ENCODE measurements at places on chromosomes 7 and 10. TPM values are rescaled to one million over a fixed set of nuclear protein-coding genes. Genes with fewer than 3 reads are reported as not detected.

VGF gene
- total RNA-seq, result not detected

CASTOR2 gene
- total RNA-seq, result 16.8 TPM

DNA sequence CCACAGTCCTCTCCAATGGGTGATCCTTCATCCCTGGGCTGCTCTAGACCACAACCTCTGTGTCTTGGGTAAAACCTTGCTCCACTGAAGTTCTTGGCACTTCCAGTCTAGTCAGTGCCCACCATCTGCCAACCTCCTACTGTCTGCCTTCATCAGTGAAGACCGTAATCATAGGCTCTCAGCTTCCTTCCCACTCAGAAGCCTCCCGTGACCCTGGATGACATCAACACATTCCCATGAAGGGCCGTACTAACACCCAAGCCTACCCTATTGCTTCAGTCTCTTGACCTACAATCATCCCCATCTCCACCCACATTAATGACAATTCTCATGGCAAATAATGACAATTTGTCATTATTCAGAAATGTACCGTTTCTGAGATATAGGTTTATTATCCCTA, 27.6 kb upstream of the GARS1 start:
- H3K4me3 ChIP-seq, result no peak overlapping the region
- DNase-seq, result no peak
- H3K27ac ChIP-seq, result no peak overlapping the region
- H3K36me3 ChIP-seq, result no peaks in the 10 kb centered on the region
- H3K4me1 ChIP-seq, result no peaks in the 10 kb centered on the region

DNA sequence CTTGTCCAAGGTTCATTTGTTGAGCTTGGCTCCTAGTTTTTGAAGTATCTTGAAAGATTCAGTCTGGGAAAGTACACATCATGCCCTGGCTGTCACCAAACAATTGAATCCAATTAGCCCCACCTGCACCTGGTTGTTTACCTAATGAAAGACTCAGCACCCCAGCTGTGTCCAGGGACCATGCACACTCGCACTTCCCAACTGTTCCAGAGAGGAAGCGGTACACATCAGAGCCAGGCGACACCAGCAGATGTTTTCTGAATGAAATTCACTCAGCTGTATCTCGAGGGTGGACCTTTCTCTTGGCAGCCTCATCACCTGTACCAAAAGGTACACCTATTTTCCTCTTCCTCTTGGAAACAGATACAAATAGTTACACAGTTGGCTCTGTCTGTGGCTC, 216.4 kb upstream of the LRGUK start:
- no peak overlapping the region for H3K27ac ChIP-seq
- no peaks in the 10 kb centered on the region for H3K36me3 ChIP-seq
- H3K4me1 ChIP-seq, result no peaks in the 10 kb centered on the region
- H3K27me3 ChIP-seq, result no peaks in the 10 kb centered on the region
- H3K4me3 ChIP-seq, result no peak overlapping the region
- no peak for DNase-seq

GRCh38 chr10:78964952-78965633, 103.7 kb upstream of the ZMIZ1 start:
- H3K36me3 ChIP-seq, result no peaks in the 10 kb centered on the region
- no peak overlapping the region for H3K27ac ChIP-seq
- no peaks in the 10 kb centered on the region for H3K27me3 ChIP-seq
- H3K4me3 ChIP-seq, result no peak overlapping the region
- no peak for DNase-seq

- H3K27ac ChIP-seq, result peak overlapping the region; percentile 41
- no peaks in the 10 kb centered on the region for H3K27me3 ChIP-seq
- no peak for DNase-seq
- H3K4me1 ChIP-seq, result peaks cover 5% of the 10 kb centered on the region
- no peak overlapping the region for H3K4me3 ChIP-seq
- no peaks in the 10 kb centered on the region for H3K36me3 ChIP-seq
Measured at GRCh38 chr7:36210291-36210922, 57.4 kb downstream of the EEPD1 start.

DNA sequence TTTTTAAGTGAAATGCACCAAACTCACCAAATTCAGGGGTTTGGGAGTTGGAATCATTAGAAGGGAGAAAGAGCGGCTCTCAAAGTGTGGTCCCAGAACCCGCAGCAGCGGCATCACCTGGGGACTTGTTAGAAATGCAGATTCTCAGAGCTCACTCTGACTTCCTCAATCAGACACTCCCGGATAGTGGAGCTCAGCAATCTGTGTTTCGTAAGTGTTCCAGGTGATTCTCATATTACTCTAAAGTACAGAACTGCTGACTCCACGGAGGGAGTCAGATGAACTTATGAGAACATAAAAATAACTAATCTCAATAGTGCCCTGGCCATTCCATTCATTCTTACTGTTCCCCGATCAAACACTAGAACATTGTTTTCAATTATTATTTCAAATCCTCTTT, 358.7 kb upstream of the MYO3A start:
- H3K27me3 ChIP-seq, result no peaks in the 10 kb centered on the region
- H3K36me3 ChIP-seq, result no peaks in the 10 kb centered on the region
- H3K4me3 ChIP-seq, result no peak overlapping the region

DNA sequence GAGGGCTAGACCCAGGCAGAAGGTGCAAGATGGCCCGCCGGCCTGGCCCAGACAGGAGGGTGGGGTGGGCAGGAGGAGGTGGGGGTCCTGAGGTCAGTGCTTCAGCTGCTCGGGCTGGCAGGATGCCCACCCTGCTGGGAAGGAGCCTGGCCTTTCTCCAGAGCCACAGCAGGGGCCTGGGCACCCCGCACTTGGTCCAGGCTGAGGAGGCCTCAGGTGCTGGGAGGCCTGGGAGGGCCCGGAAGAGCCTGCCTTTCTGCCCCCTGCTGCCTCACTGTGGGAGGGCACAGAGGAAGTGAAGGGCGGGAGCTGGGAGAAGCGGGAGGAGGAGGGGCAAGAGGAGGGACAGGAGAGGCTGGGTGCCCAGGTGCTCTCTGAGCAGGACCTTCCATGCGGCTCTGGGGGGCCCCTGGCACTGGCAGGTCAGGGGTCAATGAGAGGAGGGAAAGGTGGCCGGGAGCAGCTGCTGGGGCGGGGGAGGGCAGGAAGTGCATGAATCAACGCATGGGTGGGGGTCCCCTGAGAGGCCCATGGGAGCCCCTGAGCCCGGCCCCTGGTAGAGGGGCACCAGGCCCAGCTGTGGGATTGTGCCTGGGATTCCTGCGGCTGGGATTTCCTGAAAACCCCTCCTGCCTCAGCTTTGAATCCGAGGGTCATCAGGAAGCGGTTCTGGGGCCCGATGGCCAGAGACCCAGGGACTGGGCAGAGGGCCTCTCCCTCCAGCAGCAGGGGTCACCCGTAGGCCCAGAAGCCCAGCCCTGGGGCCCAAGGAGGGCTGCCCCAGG, 49.9 kb downstream of the PWWP2B start:
- H3K27ac ChIP-seq, result peak overlapping the region; percentile 90
- H3K4me1 ChIP-seq, result peaks cover 20% of the 10 kb centered on the region
- no peaks in the 10 kb centered on the region for H3K27me3 ChIP-seq
- DNase-seq, result peak; percentile 84

DNA sequence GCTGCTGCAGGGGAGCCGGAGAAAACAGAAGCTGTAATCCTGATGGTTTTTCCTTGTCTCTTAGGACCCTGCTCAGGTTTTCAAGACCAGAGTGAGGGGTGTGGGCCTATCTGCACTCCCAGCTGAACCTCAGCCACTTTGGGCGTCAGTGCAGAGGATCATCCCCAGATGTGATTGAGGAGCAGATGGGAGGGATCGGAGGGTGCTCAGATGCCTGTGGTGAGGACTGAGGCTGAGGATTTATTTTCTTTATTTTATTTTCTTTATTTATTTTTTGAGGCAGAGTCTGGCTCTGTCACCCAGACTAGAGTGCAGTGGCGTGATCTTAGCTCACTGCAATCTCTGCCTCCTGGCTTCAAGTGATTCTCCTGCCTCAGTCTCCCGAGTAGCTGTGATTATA, 13.9 kb downstream of the COL26A1 start:
- H3K27me3 ChIP-seq, result no peaks in the 10 kb centered on the region
- no peaks in the 10 kb centered on the region for H3K4me1 ChIP-seq
- no peak overlapping the region for H3K4me3 ChIP-seq
- no peaks in the 10 kb centered on the region for H3K36me3 ChIP-seq
- DNase-seq, result no peak

GRCh38 chr10:24202181-24202570, 6.8 kb upstream of the KIAA1217 start:
- H3K27ac ChIP-seq, result no peak overlapping the region
- no peak for DNase-seq
- H3K4me1 ChIP-seq, result no peaks in the 10 kb centered on the region
- H3K4me3 ChIP-seq, result no peak overlapping the region

- no peaks in the 10 kb centered on the region for H3K27me3 ChIP-seq
- DNase-seq, result no peak
- no peak overlapping the region for H3K4me3 ChIP-seq
Measured at GRCh38 chr7:81349044-81349443, 420.8 kb downstream of the HGF start.

Measured in Peyer's patch (tissue), 4 donors.